ENCODE measurements at places on chromosomes 13 and 19.
A peak's percentile ranks its signal among the peaks of the same experiment; 100 is the strongest.

- no peak for DNase-seq
Observed at GRCh38 chr13:78105656-78106055, 187.0 kb upstream of the EDNRB start.

GRCh38 chr19:41083516-41083915, 4.7 kb upstream of the CYP2A13 start:
- DNase-seq: peak; percentile 24

DNA sequence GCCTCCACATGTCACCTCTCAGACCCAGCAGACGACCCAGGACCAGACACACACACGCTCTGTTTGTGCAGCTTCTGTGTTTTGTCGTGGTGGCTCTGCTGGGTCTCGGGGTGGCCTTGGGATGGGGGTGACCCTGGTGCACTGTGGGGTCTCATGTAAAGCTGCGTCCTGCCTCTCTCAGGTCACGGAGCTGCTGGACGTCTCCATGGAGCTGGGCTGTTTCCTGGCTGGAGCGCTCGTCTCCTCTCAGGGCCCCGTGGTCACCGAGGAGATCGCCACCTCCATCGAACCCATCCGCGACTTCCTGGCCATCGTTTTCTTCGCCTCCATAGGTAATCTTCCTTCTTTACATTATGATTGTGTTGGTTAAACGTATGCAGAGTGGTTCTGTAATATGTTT, 45.4 kb upstream of the TFDP1 start:
- DNase-seq: no peak

- peak; percentile 60 for DNase-seq
Observed at GRCh38 chr13:64755961-64756360, 2474.2 kb downstream of the PCDH9 start.

- DNase-seq: no peak
Observed at GRCh38 chr13:109976206-109976997, 190.0 kb upstream of the IRS2 start.

DNA sequence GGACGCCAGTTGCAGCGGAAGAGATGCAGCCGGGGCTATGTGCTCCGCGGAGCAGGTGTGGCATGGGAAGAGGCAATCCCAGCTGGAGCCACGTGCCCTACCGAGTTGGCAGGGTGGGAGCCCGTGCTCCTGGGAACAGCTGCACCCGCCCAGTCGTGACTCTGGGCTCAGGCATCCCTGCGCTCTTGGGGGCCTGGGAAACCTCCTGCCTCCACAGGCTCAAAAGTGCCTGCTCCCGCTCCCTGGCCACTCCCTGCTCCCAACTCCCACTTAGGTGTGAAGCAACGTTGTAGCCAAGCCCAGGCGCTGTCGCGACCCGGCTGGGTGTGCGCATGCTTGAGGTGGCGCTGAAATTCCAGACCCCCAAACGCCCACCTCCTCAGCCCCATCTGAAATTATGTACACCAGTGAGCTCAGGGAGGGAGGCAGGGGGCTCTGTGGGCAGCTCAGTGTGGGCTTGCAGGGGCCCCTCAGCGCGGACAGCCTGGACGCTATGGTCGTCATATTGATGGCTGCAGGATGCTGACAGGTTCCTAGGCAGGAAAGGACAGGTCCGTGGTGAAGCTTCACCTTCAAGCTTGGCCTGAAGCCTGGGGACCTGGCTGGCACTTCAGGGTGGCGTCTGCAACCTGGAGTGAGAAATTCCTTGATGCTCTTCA, 429.9 kb downstream of the SLITRK1 start:
- no peak for DNase-seq

- no peak for DNase-seq
Observed at GRCh38 chr13:83201506-83201905, 680.8 kb downstream of the SLITRK1 start.

- peak; percentile 43 for DNase-seq
Observed at GRCh38 chr19:49837009-49837310, 14.0 kb upstream of the PTOV1 start.

DNA sequence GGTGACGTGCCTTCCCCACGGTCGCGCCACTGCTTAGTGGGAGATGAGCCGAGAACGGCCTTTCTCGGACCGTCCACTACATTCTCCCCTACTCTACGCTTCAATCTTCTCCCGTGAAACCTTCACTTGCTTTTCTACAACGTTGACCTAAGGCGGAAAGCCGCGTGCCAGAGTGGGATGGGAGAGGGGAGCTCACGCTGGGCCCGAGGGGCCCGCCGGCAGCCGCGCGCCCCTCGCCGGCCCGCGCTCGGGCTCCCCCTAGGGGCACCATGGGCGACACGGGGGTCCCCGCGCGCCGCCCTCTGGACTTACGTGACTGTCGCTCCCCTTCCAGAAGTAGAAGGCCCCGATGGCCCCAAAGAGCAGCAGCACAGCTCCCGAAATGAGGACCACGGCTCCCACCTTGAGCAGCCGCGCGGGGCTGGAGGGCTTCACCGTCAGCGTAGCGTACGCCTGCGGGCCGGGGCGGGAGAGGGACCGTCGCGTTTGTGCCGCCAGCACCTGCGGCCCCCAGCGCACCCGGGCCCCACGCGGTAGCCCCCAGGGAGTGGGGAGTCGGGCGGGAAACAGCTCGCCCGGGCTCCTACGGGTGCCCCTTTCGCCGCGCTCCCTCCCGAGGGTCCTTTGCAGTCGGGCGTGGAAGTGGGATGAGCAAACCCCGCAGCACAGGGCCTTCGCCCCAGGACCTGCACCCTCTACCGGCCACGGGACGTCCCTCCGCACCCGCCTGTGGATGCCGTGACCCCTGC, 727 bp downstream of the CNMD start:
- DNase-seq: no peak

GRCh38 chr19:7739801-7740681, 7.3 kb downstream of the CD209 start:
- no peak for DNase-seq

- DNase-seq: no peak
Observed at GRCh38 chr13:104296286-104296685, 1230.1 kb upstream of the SLC10A2 start.

GRCh38 chr13:56924401-56924800, 216.3 kb upstream of the PRR20A start:
- DNase-seq: peak; percentile 27

GRCh38 chr13:102724923-102725322, 30.1 kb upstream of the METTL21C start:
- DNase-seq: peak; percentile 96

GRCh38 chr19:5265260-5265659, 75.4 kb downstream of the PTPRS start:
- no peak for DNase-seq

DNA sequence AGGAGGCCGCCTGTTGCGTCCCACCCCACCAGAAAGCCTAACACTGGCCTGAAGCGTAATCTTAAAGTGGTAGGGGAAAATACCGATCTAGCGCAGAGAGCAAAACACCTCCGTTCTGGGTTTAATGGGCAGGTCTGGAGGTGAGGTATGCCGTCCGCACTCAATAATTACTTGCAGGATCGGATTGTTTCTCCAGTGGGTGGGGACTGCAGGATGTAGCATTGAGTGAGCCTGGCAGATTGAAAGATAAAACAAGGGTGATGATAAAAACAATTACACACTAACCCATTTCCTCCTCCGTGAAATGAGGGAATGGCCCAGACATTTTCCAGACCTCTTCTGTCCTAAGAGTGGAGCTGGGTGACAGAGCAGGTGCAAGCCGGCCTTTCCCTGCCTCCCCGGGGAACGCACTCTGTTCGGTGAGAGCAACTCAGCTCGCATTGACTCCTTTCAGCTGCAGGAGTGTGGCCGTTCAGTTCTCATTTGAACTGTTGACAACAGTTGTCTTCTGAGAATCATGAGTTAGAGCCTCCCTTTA, 110.2 kb upstream of the DOCK9 start:
- no peak for DNase-seq

Data from epithelial cell of esophagus (primary cell).